ENCODE measurements at places on chromosomes 16 and 17.

DNA sequence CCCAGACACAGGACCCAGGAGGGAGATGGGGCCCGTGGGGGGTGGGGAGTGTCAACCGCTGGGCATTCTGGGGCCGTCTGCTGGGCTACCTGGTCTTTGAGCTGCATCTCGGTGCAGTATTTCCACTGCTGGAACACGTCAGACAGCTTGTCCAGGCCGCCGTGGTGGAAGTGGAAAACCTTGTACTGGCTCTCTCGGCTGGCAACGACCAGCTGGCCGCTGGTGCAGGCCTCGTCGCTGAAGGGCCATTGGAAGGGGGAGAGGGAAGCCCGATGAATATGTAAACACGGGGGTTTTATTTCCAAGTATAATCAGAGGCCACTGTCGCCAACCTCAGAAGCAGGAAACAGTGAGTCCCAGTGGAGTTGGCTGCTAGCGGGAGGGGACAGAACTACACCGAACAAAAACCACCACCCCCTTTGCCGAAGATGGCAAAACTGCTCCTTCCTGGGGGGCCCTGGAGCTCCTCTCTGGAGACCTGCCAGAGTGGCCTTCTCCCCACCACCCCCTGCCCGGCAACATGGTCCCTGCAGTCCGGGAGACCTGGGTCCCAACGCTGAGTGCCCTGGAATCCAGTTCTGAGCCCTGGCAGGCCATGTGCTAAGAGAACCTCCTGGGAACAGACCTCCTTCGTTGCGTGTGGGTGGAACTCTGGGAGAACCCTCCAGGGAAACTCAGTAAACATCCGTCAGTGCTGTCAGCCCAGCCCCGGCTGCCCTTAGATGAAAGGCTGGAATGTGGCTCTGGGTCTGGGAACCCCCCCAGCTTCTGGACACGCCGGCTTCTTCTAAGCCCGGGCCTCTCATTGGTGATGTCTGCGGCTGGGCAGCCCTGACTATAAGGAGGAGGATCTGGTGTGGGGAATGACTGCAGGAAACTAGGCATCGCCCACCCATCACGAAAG is 84.1 kb downstream of the TBC1D16 start:
- H3K27me3 ChIP-seq: no peaks in the 10 kb centered on the region
- no peaks in the 10 kb centered on the region for H3K36me3 ChIP-seq
- peak; percentile 37 for DNase-seq
- H3K27ac ChIP-seq: no peak overlapping the region

GRCh38 chr17:80981062-80981902 is 10.4 kb upstream of the CHMP6 start:
- no peak overlapping the region for H3K4me3 ChIP-seq
- peaks cover 3% of the 10 kb centered on the region for H3K4me1 ChIP-seq
- H3K27ac ChIP-seq: no peak overlapping the region

GRCh38 chr17:51128076-51128475 is 7.4 kb upstream of the SPAG9 start:
- no peak for DNase-seq
- no peaks in the 10 kb centered on the region for H3K36me3 ChIP-seq
- no peak overlapping the region for H3K4me3 ChIP-seq
- H3K27me3 ChIP-seq: no peaks in the 10 kb centered on the region
- no peaks in the 10 kb centered on the region for H3K4me1 ChIP-seq

DNA sequence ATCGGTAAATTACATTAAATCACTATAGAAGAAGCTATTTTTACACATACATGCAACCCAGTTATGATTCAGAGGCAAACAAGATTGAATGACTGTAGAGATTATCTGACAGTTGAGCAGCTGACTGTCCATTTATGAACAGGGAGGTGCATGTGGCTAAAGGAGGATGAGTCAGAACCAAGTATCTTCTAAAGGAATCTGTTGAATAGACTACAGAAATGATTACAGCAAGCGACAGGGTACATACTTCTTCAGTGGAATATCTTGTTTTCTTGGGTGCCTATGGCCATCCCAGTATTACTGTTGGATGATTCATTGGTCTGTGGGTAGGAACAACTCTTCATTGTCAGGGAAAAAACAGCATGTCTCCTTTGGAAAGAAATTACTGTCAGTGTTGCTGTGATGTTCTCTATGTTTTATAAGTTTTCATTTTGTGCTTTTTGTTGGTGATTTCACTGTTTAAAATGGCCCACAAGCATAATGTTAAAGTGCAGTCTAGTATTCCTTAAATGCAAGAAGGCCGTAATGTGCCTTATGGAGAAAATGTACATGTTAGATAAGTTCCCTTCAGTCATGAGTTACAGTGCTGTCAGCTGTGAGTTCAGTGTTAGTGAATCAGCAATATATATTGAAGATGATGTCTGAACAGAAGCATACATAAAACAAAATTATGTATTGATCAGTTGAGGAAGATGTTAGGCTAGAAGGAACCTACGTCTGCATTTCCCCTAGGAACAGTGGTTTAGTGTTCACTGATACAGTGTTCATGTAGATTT is 27.0 kb downstream of the CBFB start:
- no peak for DNase-seq
- H3K27me3 ChIP-seq: no peaks in the 10 kb centered on the region
- H3K4me1 ChIP-seq: no peaks in the 10 kb centered on the region
- no peak overlapping the region for H3K4me3 ChIP-seq

GRCh38 chr16:19737306-19738038 is 19.4 kb downstream of the IQCK start:
- H3K36me3 ChIP-seq: no peaks in the 10 kb centered on the region
- H3K27ac ChIP-seq: no peak overlapping the region
- no peaks in the 10 kb centered on the region for H3K4me1 ChIP-seq
- no peak for DNase-seq
- no peak overlapping the region for H3K4me3 ChIP-seq

DNA sequence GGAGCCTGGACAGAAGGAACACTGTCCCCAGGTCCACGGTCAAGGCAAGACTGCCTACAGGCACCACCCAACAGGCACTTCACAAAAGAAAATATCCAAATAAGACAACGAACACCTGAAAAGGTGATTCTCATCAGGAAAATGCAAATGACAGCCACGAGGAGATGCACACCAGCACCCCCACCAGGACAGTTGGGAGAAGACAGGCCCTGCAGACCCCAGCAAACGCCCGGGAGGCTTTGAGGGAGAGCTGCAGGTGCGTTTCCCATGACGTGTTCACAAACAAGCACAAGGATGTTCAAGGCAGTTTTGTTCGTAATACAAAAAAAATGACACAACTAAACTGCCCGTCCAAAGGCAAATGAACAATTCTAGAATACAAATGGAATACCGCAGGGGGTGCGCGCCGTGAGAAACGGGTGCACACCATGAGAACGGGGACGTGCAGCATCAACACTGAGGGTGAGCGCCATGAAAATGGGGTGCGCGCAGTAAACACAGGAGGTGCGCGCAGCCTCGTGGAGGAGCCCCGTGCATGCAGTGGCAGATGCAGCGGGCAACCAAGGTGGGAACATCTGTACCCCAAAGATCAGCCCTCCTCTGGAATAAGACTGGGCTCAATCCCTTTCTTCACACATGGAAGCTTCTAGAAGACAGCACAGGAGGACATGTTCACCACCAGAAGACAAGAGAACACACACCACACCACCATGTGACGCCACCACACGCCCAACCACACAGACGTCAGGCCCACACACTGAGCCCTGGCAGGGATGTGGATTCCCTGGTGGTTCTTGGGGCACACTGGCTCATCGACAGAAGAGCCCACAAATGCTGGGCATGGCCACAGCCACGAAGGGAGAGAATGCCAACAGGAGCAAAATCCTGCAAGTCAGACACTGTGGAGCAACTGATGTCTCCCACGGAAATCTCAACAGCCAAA is 91.2 kb downstream of the ZNF778 start:
- no peak overlapping the region for H3K4me3 ChIP-seq
- H3K4me1 ChIP-seq: peaks cover 8% of the 10 kb centered on the region
- H3K27ac ChIP-seq: no peak overlapping the region
- no peaks in the 10 kb centered on the region for H3K27me3 ChIP-seq
- no peak for DNase-seq
- H3K36me3 ChIP-seq: no peaks in the 10 kb centered on the region

DNA sequence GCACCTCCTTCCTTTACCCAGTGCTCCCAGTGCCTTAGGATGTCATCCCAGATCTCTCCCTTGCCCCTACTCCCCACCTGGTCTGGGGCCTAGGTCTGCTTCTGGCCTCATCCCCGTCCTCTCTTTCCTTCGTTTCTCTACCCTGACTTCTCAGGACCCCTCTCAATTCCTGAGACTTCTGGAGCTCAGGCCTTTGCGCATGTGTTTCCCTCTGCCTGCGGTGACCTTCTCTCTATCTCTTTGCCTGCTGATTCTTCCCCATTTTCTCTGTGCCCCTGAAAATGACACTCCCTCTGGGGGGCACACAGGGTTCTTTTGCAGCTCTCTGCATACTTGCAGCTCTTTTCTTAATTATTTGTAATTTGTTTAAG is 13.5 kb downstream of the ADORA2B start:
- no peak overlapping the region for H3K4me3 ChIP-seq
- H3K36me3 ChIP-seq: no peaks in the 10 kb centered on the region
- no peaks in the 10 kb centered on the region for H3K27me3 ChIP-seq
- no peak overlapping the region for H3K27ac ChIP-seq
- DNase-seq: no peak

GRCh38 chr17:10149573-10150399 is 48.6 kb downstream of the GAS7 start:
- no peak overlapping the region for H3K4me3 ChIP-seq
- H3K36me3 ChIP-seq: no peaks in the 10 kb centered on the region
- DNase-seq: no peak
- no peaks in the 10 kb centered on the region for H3K27me3 ChIP-seq

- H3K36me3 ChIP-seq: no peaks in the 10 kb centered on the region
- no peaks in the 10 kb centered on the region for H3K4me1 ChIP-seq
- no peaks in the 10 kb centered on the region for H3K27me3 ChIP-seq
Observed at GRCh38 chr16:72409423-72409822, 237.5 kb upstream of the PMFBP1 start.

- H3K36me3 ChIP-seq: no peaks in the 10 kb centered on the region
- H3K27ac ChIP-seq: peak overlapping the region; percentile 86
- peak overlapping the region; percentile 70 for H3K4me3 ChIP-seq
- H3K27me3 ChIP-seq: no peaks in the 10 kb centered on the region
- DNase-seq: no peak
- peaks cover 12% of the 10 kb centered on the region for H3K4me1 ChIP-seq
Observed at GRCh38 chr16:30368792-30369090, 1.6 kb downstream of the TBC1D10B start.

DNA sequence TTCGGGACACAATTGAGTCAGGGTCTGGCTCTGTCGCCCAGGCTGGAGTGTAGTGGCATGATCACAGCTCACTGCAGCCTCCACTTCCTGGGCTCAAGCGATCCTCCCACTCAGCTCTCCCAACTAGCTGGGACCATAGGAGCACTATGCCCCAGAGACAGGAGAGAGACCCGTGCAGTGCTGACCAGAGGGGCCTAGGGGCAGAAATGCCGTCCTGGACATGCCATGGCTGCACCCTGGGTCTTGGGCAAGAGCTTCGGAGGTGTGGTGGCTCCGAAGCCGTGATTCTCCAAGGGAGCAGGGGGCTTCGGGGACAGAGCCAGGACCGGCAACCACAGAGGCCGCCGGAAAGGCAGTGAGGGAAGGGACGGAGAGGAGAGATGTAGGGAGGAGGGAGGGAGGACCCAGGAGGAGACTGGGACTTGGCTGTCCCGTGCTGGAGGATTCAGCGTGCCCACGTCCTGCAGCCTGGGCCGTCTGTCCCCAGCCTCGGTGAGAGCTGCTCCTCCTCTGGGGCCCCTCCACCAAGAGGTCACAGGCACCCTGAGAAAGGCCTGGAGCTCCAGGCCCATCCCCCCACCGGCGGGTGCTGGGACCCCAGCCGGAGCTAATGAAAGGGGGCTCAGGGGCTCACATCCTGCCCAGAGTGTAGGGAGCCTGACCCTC is 21.9 kb downstream of the TPSD1 start:
- no peaks in the 10 kb centered on the region for H3K36me3 ChIP-seq
- H3K27ac ChIP-seq: no peak overlapping the region
- no peak overlapping the region for H3K4me3 ChIP-seq
- DNase-seq: no peak
- H3K4me1 ChIP-seq: no peaks in the 10 kb centered on the region

GRCh38 chr17:15143524-15143923 is 121.6 kb downstream of the PMP22 start:
- H3K27ac ChIP-seq: no peak overlapping the region
- H3K27me3 ChIP-seq: no peaks in the 10 kb centered on the region
- no peaks in the 10 kb centered on the region for H3K4me1 ChIP-seq
- DNase-seq: no peak

GRCh38 chr16:72818236-72818845 is 229.6 kb downstream of the ZFHX3 start:
- H3K27me3 ChIP-seq: no peaks in the 10 kb centered on the region
- no peaks in the 10 kb centered on the region for H3K4me1 ChIP-seq
- H3K4me3 ChIP-seq: no peak overlapping the region
- no peak overlapping the region for H3K27ac ChIP-seq

GRCh38 chr16:57863434-57864160 is 61.3 kb upstream of the KIFC3 start:
- H3K36me3 ChIP-seq: no peaks in the 10 kb centered on the region
- no peaks in the 10 kb centered on the region for H3K27me3 ChIP-seq
- no peak overlapping the region for H3K27ac ChIP-seq
- no peaks in the 10 kb centered on the region for H3K4me1 ChIP-seq

All from uterus (tissue), 4 donors.